ENCODE measurements at places on chromosomes 16 and 17.
A peak's percentile ranks its signal among the peaks of the same experiment; 100 is the strongest.

- peak; percentile 99 for DNase-seq
These were observed at the start of gene NXN for GRCh38 chr17:979539-980405. Gene NXN (minus strand): TSS chr17:979776.

DNA sequence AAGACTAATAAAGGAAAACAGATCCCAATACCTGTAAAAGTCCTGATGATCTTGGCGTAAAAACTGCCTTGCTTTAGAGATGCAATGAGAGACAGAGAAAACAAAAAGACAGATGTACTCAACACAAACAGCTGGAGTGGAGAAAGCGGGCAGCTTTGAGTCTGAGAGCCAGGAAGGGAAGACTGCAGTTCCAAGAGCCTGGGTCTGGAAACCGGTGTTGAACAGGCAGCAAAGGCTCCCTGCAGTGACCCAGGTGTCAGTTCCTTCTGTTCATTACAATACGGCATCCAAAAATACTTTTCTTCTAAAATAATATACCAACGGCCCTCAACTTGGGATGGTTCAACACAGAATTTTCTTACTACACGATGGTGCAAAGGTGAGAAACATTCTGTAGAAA is 29.6 kb downstream of the VPS53 start:
- DNase-seq, result no peak

- DNase-seq, result no peak
These were observed 28.5 kb downstream of the FTO start for GRCh38 chr16:53732296-53732929.

DNA sequence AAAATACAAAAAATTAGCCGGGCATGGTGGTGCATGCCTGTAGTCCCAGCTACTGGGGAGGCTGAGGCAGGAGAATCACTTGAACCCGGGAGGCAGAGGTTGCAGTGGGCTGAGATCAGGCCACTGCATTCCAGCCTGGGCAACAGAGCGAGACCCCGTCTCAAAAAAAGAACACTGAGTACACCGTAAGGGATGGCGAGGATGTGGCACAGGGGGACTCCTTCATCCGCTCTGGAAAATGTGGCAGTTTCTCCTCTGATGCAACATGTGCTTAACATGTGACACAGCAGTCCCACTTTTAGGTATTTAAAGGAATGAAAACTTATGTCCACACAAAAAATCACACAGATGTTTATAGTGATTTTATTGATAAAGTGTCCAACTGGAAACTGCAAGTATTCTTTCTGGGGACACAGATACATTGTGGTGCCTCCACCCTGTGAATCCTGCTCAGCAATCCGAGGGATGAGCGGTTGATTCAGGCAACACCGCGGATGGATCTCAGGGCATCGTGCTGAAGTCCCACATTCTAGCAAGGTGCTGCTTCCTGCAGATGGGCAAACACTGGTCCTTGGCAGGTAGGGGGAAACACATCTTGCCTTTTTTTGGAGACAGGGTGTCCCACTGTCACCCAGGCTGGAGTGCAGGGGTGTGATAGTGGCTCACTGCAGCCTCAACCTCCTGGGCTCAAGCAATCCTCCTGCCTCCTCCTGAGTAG is 3.5 kb upstream of the C16orf95 start:
- no peak for DNase-seq

DNA sequence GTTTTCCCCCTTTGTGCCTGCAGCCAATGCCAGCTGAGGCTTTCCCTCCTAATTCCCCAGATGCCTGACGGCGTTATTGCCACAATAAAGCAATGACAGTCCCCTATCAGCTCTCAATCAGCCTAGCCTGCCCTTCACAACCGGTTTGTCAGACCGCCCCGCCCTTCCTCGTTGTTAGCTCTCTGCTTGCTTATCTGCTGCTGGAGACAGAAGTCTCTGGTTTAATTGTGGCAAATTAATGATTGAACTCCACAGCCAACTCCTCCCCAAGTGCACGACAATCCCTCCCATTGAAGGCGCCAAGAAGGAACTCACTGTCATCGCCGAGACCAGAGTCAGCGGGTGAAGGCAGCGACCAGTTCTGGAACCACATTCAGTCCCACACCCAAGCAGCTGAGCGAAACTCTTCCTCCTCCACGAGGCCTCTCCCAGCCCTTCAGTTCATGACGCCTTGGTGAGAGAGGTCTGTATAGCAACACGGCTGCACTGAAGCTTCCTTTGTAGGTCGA is 474.4 kb downstream of the SLC39A11 start:
- no peak for DNase-seq

GRCh38 chr16:24671455-24671954 is 57.9 kb upstream of the TNRC6A start:
- no peak for DNase-seq

GRCh38 chr17:1720856-1721386 is 3.6 kb upstream of the WDR81 start:
- peak; percentile 81 for DNase-seq

DNA sequence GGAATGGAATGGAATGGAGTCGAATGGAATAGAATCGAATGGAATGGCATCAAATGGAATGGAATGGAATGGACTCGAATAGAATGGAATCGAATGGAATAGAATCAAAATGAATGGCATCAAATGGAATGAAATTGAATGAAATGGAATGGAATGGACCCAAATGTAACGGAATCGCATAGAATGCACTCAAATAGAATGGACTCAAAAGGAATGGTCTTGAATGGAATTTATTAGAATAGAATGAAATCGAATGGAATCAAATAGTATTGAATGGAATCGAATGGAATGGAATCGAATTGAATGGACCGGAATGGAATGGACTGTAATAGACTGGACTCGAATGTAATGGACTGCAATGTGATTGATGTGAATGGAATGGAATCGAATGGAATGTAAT is 501.4 kb upstream of the WSB1 start:
- no peak for DNase-seq

GRCh38 chr16:74607962-74608356 is 1.0 kb upstream of the GLG1 start:
- no peak for DNase-seq

- DNase-seq, result no peak
These were observed 7.0 kb downstream of the ZNF768 start for GRCh38 chr16:30519120-30520049.

- no peak for DNase-seq
These were observed 105.1 kb downstream of the CDH11 start for GRCh38 chr16:65016754-65017153.

GRCh38 chr16:81413245-81413990 is 31.2 kb upstream of the CMIP start:
- DNase-seq, result no peak

GRCh38 chr16:56637814-56638750 is at the start of gene MT1A:
Gene MT1A (plus strand): TSS chr16:56638666. CDS start chr16:56638739, 73 bp downstream.
- peak; percentile 92 for DNase-seq

- DNase-seq, result peak; percentile 78
These were observed 222.3 kb upstream of the TNRC6C start for GRCh38 chr17:77736199-77736585.

- DNase-seq, result no peak
These were observed 30.7 kb upstream of the FOXJ1 start for GRCh38 chr17:76171706-76172105.

GRCh38 chr17:81682565-81683207 is 911 bp downstream of the ARL16 start:
- DNase-seq, result peak; percentile 54

DNA sequence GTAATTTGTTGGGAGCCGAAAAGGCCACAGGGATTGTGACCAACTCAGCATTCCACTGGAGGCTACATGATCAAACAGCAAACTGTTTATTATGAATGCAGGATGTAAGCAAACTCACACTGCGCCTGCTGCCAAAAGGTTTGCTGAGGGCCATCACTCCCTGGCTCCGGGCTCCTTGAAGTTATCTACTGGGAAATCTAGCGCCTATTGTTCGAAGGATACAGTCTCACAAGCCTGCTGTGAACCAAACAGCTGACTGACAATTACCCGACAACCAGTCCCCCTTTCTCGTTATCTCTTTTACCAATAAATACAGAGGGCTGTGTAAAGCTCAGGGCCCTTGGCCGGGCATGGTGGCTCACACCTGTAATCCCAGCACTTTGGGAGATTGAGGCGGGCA is 52.5 kb downstream of the BCL7C start:
- no peak for DNase-seq

- peak; percentile 73 for DNase-seq
These were observed 13.5 kb downstream of the PSMD7 start for GRCh38 chr16:74309789-74310781.

DNA sequence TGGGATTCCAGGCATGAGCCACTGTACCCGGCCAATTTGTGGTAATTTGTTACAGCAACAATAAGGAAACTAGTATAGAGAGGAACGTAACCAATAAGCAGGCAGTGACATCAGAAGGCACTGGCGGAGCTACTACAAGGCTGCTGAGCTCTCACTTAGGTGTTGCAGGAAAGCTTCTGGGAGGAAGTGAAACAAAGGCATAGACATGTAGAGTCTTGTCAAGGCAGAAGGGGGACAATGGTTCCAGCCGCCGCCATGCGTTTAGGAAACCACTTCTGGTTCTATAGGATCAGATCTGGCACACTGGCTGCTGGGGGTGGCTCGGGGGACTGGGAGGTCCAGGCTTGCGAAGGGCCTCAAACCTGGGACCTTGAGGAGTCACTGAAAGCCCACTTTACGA is 9.4 kb upstream of the CPSF4L start:
- no peak for DNase-seq

DNA sequence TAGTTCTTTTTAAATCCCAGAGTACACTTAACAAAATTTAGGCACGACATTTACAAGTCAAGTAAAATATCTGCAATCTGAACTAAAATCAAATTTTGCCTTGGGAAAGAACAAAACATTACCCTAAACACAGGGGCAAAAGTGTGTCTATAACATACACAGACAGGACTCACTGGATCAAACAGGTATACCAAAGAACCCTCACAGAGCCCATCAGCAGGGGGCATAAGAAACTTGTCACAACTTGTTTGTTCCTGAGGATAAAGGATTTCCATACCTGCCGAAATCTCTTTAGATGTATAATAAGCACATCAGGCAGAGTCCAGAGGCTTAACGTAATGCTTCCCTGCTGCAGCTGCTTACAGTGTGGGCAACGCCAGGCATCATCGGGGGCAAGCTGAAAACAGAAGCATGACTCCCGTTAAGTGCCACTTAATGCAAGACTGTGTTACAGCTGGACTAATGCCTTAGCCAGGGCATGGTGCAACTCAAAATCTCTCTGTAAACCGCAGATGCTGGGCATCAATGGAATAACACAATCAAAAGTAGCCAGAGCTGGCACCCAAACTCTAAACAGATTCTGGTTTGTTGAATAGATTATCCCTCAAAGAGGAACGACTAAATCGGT is 67.0 kb downstream of the USP31 start:
- DNase-seq, result no peak

- peak; percentile 94 for DNase-seq
These were observed at the start of gene CEP95 for GRCh38 chr17:64506576-64507412. Gene CEP95 (plus strand): TSS chr17:64506977. CDS start chr17:64507098, 121 bp downstream.

DNA sequence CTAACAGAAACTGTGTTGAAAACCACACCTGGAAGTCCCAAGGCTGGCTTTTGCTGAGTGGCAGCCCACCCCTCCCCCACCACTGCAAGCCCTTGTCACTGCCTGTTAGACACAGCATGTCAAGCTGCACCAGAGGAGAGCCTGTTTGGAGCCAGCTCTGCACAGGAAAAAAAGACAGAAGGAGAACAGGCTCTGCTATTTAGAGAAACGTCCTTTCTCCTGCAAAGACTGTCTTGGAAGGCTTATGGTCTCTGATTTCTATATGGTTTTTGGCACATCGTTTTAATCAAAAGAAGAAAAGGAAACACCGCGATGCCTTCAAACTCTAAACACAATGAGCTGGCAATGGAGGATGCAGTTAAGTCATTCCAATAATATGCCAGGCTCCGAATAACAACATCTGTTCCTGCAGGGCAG is 275.5 kb downstream of the MAP2K4 start:
- peak; percentile 24 for DNase-seq

GRCh38 chr17:52294301-52294700 is 135.8 kb upstream of the CA10 start:
- no peak for DNase-seq

- no peak for DNase-seq
These were observed 5.0 kb upstream of the CCL8 start for GRCh38 chr17:34314279-34314678.

- DNase-seq, result no peak
These were observed 83.4 kb downstream of the COX10 start for GRCh38 chr17:14152721-14153120.

GRCh38 chr16:11795887-11796226 is 1.2 kb downstream of the ZC3H7A start:
- DNase-seq, result no peak

DNA sequence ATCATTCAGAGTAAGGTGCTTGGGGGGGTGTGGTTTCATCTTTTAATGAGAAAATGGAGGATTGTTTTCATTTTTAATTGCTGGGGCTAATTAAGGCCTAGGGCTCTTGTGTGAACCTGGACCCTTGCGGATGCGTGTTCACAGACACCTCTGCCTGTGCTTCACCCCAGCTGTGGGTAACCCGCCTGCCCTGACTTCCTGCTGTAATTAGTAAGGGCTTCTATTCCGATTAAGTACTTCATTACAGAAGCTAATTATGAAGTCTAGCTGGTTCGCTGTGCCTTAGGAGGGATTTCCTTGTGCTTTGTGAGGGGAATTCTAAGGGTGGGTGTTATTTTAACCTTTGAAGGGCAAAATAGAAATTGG is 215.3 kb downstream of the PMP22 start:
- no peak for DNase-seq

GRCh38 chr17:80005360-80006338 is 30.0 kb downstream of the TBC1D16 start:
- peak; percentile 98 for DNase-seq

DNA sequence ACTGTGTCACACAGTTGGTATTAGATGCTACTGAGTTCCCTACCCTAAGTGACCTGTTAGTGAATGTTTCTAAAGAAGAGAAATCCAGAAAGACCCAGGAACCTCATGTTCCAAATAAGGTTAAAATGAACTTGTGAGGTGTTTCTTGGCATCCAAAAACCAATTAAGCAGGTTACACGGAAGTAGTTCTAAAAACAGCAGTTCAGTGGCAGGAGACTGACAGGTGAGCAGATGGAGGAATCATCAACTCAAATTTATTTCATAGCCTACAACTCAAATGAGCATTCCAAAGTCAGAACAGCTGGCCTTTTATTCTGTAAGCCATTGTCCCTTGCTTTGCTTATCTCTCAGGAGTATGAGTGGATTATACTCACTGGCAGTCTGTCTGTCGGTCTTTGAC is 188.3 kb downstream of the IRX3 start:
- no peak for DNase-seq

GRCh38 chr17:56917559-56918296 is 3.9 kb upstream of the TRIM25 start:
- DNase-seq, result no peak

GRCh38 chr16:57299009-57299718 is 14.7 kb upstream of the PLLP start:
- DNase-seq, result no peak

Measured in H7 (cell line).